ENCODE measurements at places on chromosomes 2 and 18.

DNA sequence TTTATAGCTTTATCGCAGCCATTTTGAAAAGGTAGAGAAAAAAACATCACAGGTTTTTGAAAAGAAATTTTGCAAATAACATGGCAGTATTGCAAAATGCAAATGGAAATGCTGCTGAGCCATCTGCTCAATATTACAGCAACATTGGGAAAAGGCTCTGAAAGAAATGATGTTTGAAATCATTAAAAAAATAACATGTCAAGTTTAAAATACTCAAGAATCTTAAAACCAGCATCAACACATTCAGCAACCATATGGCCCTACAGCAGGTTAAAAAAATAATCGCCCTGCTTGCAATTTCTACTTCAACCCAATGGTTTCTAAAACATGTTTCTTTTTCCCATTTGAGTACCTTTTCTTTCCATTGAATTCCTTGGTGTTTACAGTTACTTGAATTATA lies 289.4 kb downstream of the AFF3 start:
- DNase-seq, result peak; percentile 21

- no peak for DNase-seq
Measured at GRCh38 chr2:75705921-75706320, 4.8 kb downstream of the GCFC2 start.

- no peak for DNase-seq
Measured at GRCh38 chr2:32810909-32811495, 135.8 kb upstream of the LTBP1 start.

GRCh38 chr18:12397793-12398192 lies 9.9 kb upstream of the PRELID3A start:
- DNase-seq, result no peak

- peak; percentile 53 for DNase-seq
Measured at GRCh38 chr2:235300368-235301201, 193.3 kb upstream of the AGAP1 start.

DNA sequence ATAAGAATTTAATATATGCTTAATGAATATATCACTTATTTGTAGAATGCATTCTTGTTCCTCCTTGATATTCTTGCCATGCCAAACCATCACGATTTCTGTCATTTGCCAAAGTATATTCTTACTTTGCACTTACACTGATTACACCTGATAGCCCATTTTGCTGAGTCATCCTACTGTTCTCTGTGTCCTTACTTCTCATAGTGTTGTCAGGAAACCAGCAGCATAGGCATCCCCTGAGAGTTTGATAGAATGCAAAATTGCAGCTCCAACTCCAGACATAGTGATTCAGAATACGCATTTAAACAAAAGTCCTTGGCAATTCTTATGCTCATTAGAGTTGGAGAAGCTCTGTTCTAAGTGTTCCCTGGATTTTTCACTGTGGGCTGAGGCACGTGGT lies 687.1 kb downstream of the DPP10 start:
- DNase-seq, result no peak

GRCh38 chr2:55017880-55018279 lies 32.4 kb downstream of the RTN4 start:
- DNase-seq, result no peak

DNA sequence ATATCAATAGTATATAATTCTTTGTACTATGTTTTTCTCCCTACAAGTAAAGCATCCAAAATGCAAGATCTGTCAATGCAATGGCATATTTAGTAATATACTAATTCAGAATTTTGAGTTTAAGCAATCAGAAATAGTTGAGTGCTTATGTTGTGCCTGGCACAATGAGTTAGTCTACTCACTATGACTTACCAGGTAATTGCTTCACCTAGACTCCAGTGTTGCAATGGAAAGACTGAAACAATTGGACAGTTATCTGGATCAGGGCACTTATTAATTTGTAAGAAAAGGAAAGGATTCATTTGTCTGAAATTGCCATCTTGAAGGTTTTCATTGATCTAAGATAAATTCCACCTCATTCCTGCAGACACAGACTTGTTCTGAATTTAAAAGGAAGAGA lies 97.6 kb upstream of the TCF4 start:
- no peak for DNase-seq

- DNase-seq, result no peak
Measured at GRCh38 chr2:242038166-242038927, 168.8 kb downstream of the RTP5 start.

DNA sequence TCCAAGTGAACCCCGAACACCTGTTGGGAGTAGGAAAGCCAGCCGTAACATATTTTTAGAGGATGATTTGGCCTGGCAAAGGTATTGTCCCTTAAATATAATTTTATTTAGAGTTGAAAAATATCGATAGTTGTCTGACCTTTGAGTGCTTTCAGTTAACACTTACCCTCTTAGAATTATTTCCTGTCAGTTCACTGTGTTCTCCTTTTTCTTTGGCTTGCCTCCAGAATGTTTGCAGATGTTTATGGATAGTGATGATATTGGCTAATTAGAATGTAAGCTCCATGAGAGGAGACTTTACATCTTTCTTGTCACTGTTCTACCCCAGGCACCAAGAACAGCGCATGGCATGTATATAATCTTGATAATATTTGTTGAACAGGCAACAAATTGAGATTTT lies 19.8 kb downstream of the PIKFYVE start:
- DNase-seq, result no peak

GRCh38 chr2:241768251-241768711 lies 8.3 kb upstream of the GAL3ST2 start:
- DNase-seq, result no peak

DNA sequence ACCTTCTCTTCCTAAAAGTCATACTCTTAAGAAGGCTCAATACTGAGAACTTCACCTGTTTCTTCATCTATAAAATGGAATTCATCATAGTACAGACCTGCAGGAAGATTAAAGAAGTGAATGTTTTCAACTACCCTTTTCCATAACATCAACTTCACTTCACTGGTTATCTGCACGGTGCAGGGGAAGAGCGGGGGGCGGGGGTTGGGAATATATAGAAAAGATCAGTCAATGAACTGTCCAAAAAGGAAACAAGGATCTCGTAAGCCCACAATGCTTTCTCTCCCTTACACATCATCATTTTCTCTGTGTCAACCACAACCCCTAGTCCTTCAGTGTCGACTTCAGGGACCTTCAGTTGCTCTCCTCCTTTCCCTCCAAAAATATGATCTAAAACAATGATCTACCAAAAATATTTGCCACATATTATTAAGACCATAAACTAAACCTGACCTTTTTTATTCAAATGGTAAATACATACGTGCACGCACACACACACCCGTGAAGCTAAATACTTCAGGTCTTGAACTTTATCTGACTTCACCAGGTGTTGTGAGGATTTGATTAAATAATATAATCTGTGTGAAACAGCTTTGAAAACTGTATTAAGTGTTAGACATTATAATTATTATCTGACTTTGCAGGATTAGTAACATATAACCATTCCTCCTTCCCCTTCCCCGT lies 4.9 kb downstream of the MBOAT2 start:
- no peak for DNase-seq

- DNase-seq, result no peak
Measured at GRCh38 chr2:130720036-130720435, 8.8 kb upstream of the GPR148 start.

DNA sequence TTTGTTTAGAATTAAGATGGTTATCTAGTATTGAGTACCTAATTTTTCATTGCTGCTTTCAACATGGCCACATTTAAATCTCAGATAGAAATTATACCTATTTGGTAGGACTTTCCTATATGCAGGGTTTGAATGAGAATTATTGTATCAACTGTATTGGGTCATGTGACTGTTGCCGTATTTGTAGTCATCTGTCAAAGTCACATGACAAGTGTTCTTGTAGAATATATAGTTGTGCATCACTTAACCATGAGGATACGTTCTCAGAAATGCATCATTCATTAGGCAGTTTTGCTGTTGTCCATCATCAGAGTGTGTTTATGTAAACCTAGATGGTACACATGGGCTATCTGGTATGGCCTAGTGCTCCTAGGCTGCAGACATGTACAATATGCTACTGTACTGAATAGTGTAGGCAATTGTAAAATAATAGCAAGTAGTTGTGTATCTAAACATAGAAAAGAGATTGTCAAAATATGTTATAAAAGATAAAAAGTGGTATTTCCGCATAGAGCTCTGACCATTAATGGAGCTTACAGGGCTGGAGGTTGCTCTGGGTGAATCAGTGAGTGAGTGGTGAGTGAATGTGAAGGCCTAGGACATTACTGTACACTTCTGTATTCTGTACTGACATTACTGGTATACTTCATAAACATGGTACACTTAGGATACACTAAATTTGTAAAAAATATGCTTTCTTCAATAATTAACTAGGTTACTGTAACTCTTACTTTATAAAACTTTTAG lies 123.7 kb downstream of the MAP4K4 start:
- no peak for DNase-seq

GRCh38 chr18:42156281-42156680 lies 201.2 kb downstream of the PIK3C3 start:
- no peak for DNase-seq

DNA sequence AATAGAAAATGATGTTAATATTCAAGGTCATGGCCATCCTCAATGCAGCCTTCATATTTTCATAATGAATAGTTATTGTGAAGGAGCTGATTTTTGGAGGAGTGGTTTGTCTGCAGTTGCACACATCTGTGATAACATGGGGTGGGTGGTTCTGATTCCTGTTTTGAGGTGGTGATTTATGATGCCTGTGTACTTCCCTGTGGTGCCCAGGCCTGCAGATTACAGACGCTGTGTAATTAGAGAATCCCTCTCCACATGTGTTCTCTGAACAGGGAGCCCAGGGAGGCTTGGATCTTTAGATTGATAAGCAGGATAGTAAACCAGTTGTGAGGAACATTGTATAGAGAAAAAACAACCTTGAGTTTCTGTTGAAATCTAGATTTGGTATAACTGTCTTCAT lies 117.5 kb downstream of the AGAP1 start:
- DNase-seq, result peak; percentile 57

GRCh38 chr2:8531481-8531880 lies 150.4 kb upstream of the ID2 start:
- DNase-seq, result no peak

- DNase-seq, result no peak
Measured at GRCh38 chr2:227606476-227606875, 7.8 kb downstream of the SCYGR2 start.

Measured in NCI-H1694 treated with DMSO at 0.1 percent for 48 hours (cell line).